ENCODE measurements at places on chromosomes 1 and 21. TPM values are rescaled to one million over a fixed set of nuclear protein-coding genes. Genes with fewer than 3 reads are reported as not detected.

The DNASE2B gene
- total RNA-seq: not detected

DNA sequence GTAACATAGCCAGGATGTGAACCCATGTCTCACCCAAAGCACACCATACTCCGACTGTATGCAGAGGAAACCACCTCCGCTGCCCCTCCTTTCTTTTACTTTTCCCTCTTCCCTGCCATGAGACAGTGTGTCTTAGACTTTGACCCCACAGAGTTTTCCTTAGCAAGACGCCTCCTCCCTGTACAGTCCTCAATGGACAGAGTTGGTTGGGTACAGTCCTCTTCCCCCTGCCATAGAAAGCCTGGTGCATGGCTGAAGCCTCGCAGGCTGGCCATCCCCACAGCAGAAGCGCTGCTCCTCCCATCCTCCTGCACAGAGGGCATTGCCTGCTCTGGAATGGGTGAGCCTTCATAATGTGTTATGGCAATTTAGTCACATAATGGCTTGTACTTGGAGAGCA is 127.9 kb downstream of the PLPP3 start:
- no peak for DNase-seq

The SPRR2E gene
- not detected for total RNA-seq

DNA sequence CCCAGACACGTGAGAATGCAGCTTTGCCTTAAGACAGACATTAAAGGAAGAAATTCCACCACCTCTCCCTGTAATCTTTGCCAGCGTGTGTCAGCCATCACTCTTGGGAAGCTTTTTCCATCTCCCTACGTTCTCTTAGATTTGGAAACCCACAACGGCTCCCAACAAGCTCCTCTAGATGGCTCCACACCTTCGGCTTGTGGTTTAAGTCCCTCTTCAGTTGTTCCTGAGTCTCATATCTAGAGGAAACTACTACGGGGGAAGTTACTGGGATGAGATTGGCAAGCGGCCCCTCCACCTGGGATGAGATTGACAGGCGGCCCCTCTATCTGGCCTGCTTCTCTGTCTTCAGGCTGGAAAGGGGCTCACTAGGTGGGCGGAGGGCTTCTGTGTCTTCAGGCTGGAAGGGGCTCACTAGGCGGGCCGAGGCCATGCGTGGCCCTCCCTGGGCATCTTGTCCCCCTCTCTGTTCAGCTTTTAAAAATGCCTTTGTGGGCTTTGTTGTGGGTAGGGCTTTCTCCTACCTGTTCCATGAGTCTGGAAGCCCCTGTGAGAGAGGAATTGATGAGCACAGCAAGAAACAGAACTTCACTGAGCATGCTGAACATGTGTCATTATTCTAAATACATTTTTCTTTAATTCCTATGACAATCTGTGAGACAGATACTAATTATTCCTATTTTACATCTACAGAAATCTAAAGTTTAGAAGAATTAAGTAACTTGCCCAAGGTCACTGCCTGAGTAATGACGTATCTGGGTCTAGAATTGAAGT is 670.5 kb downstream of the KIF26B start:
- DNase-seq: no peak

The OR6K3 gene
- not detected for total RNA-seq

The RNU1-4 gene
- total RNA-seq: 2,478 TPM

GRCh38 chr1:228088586-228089498 is 6.3 kb downstream of the ARF1 start:
- no peak for DNase-seq

The MYOG gene
- total RNA-seq: not detected

- DNase-seq: no peak
These were observed 1260.3 kb downstream of the PLA2G4A start for GRCh38 chr1:188089015-188089414.

The TRIM63 gene
- not detected for total RNA-seq

The AHCTF1 gene
- 47.3 TPM for total RNA-seq

- DNase-seq: no peak
These were observed 98.2 kb downstream of the ZC3H11B start for GRCh38 chr1:219514728-219515127.

- no peak for DNase-seq
These were observed 37.2 kb downstream of the KANK4 start for GRCh38 chr1:62281922-62282555.

The ALPL gene
- 16.7 TPM for total RNA-seq
